HT1080 (cell line): ENCODE measurements at places on chromosomes 7 and 10. TPM values are rescaled to one million over a fixed set of nuclear protein-coding genes. Genes with fewer than 3 reads are reported as not detected.

The ASIC3 gene
- 0.45 TPM in 1 of 2 replicates, not detected in the other for total RNA-seq

The CBX3 gene
- 201 and 202 TPM in 2 replicates for total RNA-seq

The UCMA gene
- total RNA-seq, result not detected in 2 replicates

The GPR85 gene
- 3.2 and 3.5 TPM in 2 replicates for total RNA-seq

The TBATA gene
- total RNA-seq, result not detected in 2 replicates

The LRIT1 gene
- total RNA-seq, result not detected in 2 replicates

The NKX1-2 gene
- total RNA-seq, result 0.05 TPM in 1 of 2 replicates, not detected in the other

The OR2A1 gene
- total RNA-seq, result not detected in 2 replicates

The JAKMIP3 gene
- total RNA-seq, result 0.03 TPM in 2 replicates

The FBXL13 gene
- total RNA-seq, result 0.20 and 0.56 TPM in 2 replicates

The RNF32 gene
- total RNA-seq, result 1.2 and 1.7 TPM in 2 replicates

The UFSP1 gene
- total RNA-seq, result 7.4 and 8.9 TPM in 2 replicates

The HEPACAM2 gene
- total RNA-seq, result not detected in 2 replicates

The IQUB gene
- total RNA-seq, result not detected in 2 replicates

The OGDHL gene
- total RNA-seq, result 9.5 and 10.7 TPM in 2 replicates

The HOXA9 gene
- 33.8 and 45.8 TPM in 2 replicates for total RNA-seq

The NUTM2E gene
- not detected in 2 replicates for total RNA-seq

The AFAP1L2 gene
- total RNA-seq, result 1.2 and 1.8 TPM in 2 replicates

The LIPN gene
- not detected in 2 replicates for total RNA-seq

The CNNM1 gene
- total RNA-seq, result not detected in 2 replicates

The NKX2-3 gene
- not detected in 2 replicates for total RNA-seq

The C10orf62 gene
- total RNA-seq, result not detected in 2 replicates

The PIP gene
- total RNA-seq, result not detected in 2 replicates

The AGR2 gene
- total RNA-seq, result not detected in 2 replicates

The PDZD7 gene
- total RNA-seq, result 0.80 and 1.6 TPM in 2 replicates

The GRID2IP gene
- total RNA-seq, result not detected in 2 replicates

The ZNF33A gene
- total RNA-seq, result 15.8 and 15.9 TPM in 2 replicates

The DENND2A gene
- 1.8 and 2.2 TPM in 2 replicates for total RNA-seq
